ENCODE measurements at places on chromosomes 5 and 9.

GRCh38 chr5:123706531-123706930 is 194.6 kb downstream of the CSNK1G3 start:
- no peak for DNase-seq

DNA sequence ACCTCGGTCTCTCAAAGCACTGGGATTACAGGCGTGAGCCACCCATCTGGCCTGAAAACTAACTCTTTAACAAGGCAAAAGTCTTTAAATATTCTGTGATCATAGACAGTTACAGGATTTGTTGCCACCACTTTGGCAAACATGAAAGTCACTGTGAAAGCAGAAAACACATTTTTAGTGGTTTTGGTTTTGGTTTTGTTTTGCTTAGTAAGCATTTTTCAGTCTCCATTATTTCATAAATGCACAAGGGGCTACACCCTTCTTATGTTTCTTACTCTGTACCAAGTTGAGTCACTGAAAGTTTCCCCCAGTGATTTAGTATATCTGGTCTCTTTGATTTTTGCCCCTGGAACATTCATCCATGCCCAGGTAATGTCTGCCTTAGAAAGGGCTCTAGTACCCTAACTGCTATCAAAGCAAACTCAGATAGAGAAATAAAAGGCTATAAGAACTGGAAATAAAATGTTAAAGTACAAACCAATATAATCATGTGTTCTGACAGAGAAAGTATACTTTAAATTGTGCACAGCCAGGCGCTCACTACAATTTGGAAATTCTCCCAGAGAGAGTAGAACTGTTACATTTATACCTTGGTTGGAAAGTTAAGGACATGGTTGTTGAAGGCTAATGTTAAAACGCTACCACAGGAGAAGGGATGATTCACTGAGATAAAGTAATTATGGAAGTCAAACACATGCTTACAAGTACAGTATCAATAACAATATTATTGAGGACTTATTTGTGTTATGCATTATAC is 1022.5 kb upstream of the DMAC1 start:
- DNase-seq = no peak

- DNase-seq = no peak
These were observed 288.0 kb upstream of the SMARCA2 start for GRCh38 chr9:1726993-1727759.

DNA sequence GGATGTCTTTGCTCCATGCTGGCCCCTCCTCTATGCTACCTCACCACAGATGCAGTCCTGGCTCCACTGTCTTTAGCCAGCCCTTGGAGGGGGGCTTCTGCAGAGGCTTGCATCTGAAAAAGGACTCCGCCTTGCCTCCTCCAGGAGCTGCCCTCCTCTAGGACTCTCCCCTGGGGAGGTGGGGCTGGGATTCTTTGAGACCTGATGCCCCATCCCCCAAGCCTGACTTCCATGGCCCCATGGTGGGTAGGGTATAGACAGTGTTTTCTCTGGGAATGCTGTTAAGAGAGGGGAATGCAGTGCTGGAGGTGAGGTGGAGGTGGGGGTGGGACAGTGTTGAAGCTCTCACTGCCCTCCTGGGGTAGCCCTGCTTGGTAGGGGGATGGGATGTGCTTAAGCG is 14.3 kb downstream of the JADE2 start:
- DNase-seq = no peak

- no peak for DNase-seq
These were observed at the start of gene ADAMTS2 for GRCh38 chr5:179345433-179346321. Gene ADAMTS2, minus strand, starts transcription at chr5:179345461. Its CDS starts 133 bp downstream, at chr5:179345328.

- no peak for DNase-seq
These were observed 79.1 kb upstream of the CPEB4 start for GRCh38 chr5:173809014-173809413.

- DNase-seq = no peak
These were observed 23.6 kb upstream of the CEMIP2 start for GRCh38 chr9:71791875-71792274.

DNA sequence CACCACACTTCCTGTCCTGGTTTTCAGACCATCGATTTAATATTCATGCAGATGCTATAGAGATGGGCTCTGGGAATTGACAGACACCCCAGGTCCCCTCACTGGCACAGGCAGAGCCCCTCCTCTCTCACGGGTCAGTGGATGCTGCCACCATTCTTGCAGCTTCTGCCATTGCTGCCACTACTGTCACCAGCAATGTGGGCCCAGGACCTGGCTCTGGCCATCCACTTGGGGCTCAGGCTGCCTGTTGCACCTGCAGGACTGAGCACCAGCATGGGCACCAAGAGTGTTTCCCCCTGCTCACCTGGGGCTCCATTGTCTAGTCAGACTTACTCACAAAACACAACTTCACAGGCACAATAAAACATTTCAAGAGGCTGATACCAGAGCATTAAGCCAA is 479.0 kb upstream of the ZNF608 start:
- DNase-seq = no peak

- DNase-seq = no peak
These were observed 59.0 kb upstream of the DPYSL3 start for GRCh38 chr5:147568710-147569406.

DNA sequence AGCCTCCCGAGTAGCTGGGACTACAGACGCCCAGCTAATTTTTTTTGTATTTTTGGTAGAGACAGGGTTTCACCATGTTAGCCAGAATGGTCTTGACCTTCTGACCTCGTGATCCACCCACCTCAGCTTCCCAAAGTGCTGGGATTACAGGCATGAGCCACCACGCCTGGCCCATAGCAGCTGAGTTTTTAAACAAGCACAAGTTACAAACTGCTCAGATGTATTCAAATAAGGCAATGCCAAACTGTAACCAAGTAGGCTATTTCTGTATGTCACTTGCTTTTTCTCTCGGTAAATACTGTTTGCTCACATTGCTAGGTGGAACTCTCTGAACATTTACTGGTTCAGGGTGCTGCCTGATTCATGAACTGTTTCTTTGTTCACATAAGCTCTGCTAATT is 799.3 kb upstream of the NUDT12 start:
- no peak for DNase-seq

DNA sequence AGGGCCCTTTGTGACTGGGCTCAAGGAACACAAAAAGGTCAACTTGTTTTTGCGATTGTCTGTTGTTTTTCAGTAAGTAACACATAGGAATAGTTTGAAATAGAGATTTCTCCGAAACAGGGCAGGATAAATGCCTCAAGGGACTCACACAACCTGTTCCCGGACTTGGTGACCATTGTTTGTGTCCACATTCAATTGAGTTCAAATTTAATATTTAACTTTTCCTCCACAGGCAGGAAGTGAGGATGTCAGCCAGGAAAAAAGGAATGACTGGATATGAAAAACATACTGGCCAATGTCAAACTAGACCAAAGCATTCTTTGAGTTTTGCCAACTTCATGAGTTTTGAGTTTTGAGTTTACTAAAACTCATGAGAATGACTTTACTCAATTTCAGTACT is 72.7 kb downstream of the SPATA31C2 start:
- DNase-seq = no peak

DNA sequence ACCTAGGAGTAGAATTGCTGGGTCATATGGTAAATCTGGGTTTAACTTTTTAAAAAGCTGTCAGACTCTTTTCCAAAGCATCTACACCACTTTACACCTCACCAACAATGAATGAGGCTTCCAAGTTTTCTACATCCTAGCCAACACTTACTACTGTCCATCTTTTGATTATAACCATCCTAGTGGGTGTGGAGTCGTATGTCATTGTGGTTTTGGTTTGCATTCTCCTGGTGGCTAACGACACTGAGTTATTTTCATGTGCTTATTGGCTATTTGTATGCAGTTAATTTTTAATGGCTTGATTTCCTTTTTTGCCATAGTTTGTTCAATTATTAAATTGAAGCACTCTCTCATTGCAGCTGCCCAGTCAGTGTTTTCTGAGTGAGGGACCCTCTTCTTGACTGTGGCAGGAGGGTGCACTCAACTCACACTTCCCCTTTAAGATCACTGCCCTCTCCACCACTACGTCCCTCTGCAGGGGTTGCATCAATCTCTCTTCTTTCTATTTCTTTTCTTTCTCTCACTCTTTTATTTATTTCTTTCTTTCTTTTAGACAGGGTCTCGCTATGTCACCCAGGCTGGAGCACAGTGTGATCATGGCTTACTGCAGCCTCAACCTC is 182.3 kb downstream of the C9orf152 start:
- DNase-seq = no peak

DNA sequence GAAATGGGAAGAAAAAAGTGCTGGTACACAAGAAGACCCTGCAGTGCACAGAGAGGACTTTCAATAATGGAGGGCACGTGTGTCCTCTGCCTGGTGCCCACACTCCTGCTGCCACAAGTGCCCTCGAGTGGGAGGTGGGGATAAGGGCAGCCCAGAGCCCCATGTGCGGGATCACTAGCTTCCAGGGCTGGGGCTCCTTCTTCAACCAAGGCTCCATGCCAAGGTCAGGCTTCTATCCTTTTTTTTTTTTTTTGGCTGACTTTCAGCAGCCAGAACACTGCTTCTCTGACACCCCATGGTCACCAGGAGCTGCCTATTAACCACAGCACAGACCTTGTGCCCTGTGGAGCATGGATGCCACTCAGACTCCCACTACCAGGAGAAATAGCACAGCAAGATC is 7.5 kb downstream of the ACSL6 start:
- DNase-seq = no peak

GRCh38 chr9:20804489-20805250 is 120.6 kb downstream of the FOCAD start:
- DNase-seq = no peak

GRCh38 chr9:70422371-70423043 is 8.1 kb upstream of the KLF9 start:
- DNase-seq = no peak

- DNase-seq = no peak
These were observed 2.0 kb upstream of the EBF1 start for GRCh38 chr5:159101685-159102084.

DNA sequence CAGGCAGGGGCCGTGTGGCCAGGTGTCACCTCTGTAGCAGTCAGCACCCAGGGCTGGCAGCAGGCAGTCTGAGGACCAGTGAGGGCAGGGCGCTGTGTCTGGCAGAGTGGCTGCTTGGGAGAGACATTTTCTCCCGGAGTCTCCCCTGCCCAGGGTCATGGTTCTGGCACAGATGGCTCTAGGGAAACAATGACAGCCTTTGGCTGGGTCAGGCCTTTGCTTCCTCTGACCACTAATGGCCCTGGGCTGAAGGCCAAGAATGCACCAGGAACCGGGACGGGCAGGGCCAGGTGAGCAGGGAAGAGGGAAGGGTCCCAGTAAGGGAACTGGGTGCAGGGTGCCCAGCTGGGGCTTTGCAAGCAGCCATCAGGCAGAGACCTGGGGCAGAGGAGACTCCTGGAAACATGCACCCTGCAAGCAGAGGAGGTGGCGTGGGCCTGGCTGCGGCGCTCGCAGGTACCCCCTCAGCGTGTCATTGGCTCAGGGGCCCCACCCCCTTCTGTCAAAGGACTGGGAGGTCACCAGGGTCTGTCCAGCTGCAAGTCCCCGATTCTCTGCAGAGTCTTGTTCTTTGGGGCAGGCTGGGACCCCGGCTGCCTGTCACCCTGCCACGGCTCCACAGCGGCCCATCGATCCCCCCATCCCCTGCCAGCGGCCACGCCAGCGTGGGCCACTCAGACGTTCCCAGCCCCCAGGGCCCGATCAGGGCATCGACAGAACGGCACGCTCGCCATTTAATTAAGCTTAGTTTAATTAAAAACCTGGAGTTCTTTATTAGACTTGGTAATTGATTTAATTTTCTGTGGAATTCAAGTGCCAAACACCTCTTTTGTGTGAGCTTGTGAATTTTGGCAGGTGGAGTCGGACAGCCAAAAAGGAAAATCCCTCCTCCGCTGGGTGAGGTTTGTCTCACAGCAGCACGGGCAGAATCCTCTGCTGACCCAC is 18.9 kb upstream of the TMEM250 start:
- DNase-seq = no peak

DNA sequence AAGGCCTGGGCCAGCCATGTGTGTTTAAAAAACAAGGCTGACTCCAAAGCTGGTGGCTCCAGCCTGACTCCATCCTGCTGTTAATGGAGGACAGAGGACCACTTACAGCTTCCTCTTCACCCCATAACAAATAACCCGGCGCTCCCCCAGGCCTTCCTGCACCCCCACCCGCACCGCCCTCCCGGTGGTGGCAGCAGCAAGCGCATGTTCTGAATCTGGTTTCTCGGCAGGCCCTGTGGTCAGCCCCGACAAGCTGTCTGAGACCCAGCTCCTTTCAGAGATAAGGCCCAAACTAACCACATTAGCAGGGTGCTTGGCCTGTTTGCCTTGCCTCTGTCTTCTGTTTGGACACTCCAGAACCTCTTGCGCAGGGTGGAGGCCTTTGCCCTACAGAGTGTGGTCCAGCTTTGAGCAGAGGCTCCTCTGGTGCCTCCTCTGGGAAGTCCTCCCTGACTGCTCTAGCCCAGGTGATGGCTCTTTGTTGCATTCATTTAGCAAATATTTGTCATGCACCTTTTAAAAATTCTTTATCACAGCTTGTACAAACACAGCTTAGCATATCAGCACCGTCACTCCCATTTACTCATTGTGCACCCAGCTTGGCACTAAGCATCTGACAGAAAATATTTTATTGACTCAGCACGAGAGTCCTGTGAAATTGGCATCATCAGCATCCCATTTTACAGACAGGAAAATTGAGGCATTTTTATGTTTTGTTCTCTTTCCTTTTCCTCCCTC is 78.4 kb downstream of the NDFIP1 start:
- no peak for DNase-seq

- no peak for DNase-seq
These were observed 309.9 kb upstream of the ST8SIA4 start for GRCh38 chr5:101212942-101213514.

- DNase-seq = no peak
These were observed 5.3 kb downstream of the ATOSB start for GRCh38 chr9:35110327-35110761.

DNA sequence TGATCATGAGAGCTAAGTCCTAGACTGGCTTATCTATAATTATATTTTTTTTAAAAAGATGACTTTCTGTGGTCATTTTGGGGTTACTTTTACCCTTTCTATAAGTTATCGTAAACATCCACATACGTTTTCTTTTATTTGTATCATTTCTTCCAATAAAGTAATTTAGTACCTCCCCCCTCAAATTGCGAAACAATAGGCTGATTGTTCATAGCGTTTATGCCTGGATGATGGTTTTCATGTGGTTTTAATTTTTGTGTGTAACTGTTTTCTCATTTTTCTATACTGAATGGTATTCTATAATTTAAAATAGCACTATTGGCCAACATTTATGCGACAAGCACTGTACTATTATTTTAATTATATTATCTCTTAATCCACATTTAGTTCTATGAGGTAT is 44.5 kb downstream of the SMC5 start:
- DNase-seq = no peak

- DNase-seq = no peak
These were observed 2.8 kb upstream of the NFIB start for GRCh38 chr9:14316602-14317300.

- no peak for DNase-seq
These were observed 4.9 kb downstream of the APBA1 start for GRCh38 chr9:69667306-69667705.

- no peak for DNase-seq
These were observed 98.0 kb downstream of the HSD17B3 start for GRCh38 chr9:96203867-96204501.

- no peak for DNase-seq
These were observed 68.2 kb upstream of the CKMT2 start for GRCh38 chr5:81164936-81165335.

- no peak for DNase-seq
These were observed 43.3 kb downstream of the TLR4 start for GRCh38 chr9:117747386-117747970.
